NCI-H2029 treated with DMSO at 0.1 percent for 48 hours (cell line): ENCODE measurements at places on chromosomes 5 and 9.

- DNase-seq: no peak
Observed at GRCh38 chr9:122172131-122172530, 12.4 kb downstream of the MORN5 start.

DNA sequence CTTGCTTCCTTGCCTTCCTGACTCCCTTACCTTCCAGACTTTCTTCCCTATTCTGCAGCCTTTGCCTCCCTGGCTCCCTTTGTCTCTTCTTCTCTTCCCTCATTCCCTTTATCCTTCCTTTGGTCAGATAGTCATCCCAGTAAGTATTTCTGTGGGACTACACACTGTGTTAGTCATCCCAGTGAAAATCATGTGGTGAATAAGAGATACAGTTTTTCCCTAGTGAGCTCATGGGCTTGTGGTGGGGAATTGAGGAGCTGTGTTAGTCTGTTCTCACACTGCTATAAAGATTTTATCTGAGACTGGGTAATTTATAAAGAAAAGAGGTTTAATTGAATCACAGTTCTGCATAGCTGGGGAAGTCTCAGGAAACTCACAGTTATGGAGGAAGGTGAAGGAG lies 109.8 kb upstream of the EDIL3 start:
- DNase-seq: no peak

DNA sequence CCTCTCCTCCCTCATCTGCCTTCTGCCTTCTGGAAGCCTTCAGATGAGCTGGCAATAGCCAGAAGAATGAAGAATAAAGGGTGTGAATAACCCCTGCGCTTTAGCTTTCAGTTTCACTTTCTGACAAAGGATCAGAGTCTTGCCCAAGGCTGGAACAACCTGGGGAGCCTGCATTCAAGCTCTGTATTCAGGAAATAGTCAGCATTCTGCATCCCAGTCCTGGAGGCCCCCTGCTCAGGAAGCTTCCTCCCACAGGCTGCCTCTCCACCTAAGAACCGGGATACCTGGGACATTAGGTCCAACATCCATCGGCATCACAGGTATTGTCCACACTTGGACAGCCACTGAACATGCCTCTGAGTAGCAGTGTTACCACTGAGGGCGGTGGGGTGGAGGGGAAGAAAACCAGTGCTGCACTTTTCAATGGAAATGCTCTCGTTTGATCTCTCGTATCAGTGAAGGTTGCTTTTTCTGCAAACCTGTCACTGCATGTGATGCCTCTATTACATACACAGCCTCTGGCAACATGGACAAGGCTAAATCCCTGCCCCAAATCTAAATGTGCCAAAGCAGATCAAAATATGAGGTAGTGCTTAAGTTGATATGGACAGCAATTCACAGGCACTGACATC lies 39.8 kb upstream of the ACO1 start:
- DNase-seq: no peak

GRCh38 chr5:154287136-154287535 lies 96.6 kb downstream of the GALNT10 start:
- DNase-seq: no peak

DNA sequence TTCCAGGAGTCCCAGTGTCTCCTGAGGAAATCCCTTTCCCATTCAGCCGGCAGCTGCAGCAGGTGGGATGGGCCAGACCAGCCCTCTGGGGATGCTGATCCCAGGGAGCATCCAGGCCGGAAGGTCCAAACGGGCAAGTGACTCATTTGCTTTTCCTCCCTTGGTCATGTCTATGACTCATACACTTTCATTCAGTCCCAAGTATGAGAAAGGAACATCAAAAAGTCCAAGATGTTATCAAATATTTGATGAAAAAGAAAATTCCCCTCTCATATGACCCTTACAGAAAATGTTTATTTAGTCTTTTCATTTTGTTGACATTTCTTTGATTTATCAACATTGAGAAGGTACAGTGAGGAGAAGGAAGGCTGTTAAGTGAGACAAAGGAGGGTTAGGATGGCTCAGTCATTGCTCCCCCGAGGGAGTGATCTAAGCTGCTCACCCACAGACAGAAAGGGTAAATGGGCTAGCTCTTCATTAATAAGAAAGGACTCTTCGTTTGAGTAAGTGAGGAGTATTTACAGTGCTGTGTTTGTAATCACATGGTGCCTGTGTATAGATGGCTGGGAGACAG lies 117.6 kb upstream of the ANKRD55 start:
- no peak for DNase-seq

GRCh38 chr9:7166074-7166473 lies 408.3 kb downstream of the KDM4C start:
- DNase-seq: no peak
